ENCODE measurements at places on chromosomes 16 and 17.

- DNase-seq, result no peak
Measured at GRCh38 chr17:50621574-50622031, 13.1 kb upstream of the ABCC3 start.

DNA sequence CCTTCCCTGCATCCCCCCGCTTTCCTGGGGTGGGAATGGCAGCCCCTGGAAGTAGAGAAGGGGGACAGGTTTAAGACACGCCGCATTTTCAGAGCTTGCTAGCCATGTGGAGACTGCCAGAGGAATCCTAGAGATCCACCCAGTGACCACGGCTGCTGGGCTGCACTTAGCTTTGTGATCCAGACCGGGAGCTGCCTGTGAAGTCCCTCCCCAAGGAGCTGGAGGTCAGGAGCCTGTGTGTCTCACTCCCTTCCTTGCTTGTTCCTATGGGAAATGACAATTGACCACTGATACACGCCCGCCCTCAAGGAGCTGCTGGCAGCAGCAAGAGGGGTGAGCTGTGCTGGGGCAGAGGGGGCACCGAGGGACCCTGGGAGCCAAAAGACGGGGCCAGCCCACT, 73.7 kb downstream of the SREBF1 start:
- no peak for DNase-seq

GRCh38 chr16:16850274-16850673, 471.3 kb downstream of the NPIPA7 start:
- DNase-seq, result no peak

DNA sequence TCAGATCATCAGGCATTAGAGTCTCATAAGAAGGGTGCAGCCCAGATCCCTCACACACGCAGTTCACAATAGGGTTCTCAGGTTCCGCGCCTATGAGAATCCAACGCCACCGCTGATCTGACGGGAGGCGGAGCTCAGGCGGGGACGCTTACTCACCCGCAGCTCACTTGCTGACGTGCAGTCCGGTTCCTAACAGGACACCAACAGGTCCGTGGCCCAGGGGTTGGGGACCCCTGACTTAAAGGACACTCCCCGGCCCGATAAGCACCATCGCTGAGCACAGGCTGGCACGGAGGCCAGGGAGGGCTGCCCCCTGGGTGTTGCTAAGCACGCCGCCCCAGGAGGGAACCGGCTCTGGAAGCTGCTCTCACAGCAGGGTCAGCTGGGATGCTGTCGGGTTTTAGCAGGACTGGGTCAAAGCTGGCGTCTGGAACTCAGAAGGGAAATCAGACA, 30.1 kb upstream of the BAHCC1 start:
- no peak for DNase-seq

DNA sequence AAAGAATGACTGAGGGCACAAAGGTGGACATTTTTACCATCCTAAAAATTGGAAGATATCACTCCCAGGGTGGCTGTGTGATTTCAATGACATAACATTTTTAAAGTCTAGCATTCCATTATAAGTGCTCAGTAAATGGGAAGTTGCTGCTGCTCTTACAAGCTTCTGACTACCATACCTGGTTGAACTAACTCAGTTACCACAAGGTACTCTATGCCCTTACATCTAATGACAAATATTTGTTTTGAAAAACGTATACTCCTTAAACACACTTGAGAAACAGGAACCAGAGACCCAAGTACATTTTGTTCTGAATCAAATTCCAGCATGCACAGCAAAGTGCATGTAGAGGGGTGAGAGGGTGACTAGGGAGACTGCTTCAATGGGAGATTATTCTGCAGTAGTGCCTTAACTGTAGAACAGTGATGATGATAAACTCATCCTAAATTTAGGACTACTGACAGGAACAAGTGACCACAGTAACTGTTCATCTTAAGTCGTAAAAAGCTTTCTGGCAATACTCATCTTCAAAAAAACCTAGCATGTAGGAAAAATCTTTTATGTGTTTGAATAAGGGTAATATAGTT, 83.5 kb downstream of the KANSL1 start:
- DNase-seq, result no peak

DNA sequence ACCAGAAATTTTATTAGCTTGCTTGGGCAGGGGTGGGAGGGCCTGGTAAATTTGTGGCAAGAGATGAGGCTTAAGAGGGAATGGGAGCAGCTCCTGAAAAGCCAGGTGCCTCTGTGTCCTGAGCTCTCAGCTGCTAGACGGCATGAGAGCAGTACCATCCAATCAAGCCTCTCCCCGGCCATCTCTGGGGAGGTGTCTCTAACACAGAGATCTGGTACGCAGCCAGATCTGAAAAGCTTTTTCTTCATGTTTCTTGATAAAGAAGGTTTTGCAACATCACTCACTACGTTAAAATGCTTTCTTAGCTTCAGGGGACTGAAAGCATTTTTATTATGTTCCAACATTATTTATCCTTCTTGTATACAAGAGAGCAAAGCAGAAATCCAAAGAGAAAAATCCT, 488.2 kb downstream of the RBFOX1 start:
- DNase-seq, result no peak

DNA sequence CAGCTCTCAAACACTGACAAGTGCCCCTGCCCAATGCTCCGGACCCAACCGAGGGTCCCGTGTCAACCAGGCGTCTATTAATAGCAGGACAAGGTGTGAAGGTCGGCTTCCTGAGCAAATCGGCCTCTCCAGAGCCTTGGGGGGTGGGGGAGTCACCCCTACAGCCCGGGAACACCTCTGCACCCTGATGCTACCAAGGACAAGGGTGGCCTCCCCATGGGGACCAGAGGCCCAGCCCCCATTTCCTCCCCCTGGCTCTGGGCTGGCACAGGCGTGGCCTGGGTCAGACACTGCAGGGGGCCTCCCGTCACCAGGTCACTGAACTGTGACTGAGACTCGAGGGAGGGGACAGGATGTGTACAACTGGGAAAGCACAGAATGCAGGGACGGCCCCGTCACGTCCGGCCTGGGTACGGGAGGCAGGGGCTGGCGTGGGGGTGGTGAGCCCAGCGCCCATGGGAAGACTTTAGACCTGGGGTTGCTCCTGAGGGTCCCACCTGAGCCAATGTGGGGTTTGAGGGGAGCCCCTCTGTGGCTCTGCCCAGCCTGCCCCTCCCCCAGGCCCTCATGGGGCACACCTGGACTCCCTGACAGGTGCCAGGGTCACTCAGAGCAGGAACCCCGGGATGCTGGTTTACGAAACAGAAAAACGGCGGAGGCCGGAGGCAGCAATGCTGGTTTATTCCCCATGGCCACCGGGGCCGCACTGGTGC, 579 bp upstream of the CYBA start:
- DNase-seq, result peak; percentile 74

DNA sequence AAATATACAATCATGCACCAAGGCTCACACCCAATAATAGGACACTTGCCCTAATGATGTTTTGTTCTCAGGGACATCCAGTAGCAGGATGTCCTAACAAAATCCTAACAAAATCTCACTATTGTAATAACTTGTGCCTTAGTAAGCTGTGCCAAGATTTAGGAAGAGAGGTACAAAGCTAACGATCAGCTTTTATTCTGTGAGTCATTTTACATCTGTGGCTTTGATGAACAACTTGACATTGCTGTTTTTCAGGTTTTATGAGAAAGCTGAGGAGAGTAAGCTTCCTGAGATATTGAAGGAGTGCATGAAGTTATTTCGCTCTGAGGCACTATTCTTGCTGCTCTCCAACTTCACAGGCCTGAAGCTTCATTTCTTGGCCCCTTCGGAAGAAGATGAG, 18.9 kb downstream of the OGFOD1 start:
- no peak for DNase-seq

GRCh38 chr16:4698321-4699045, 5.1 kb downstream of the NUDT16L1 start:
- no peak for DNase-seq

DNA sequence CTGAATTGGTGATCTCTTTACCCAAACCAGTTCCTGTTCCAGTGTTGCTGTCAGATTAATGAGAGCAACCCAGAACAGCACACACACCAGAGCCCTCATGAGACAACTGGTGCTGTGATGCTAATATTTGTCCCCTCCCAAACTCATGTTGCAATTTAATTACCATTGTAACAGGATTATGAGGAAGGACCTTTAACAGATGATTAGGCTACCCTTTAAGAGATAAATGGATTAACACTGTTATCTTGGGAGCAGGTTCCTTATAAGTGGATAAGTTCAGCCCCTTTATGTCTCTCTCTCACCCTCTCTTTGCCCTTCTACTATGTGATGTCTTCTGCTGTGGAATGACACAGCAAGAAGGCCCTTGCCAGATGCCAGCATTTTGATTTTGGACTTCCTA, 1.1 kb upstream of the CCDC182 start:
- no peak for DNase-seq

- no peak for DNase-seq
Measured at GRCh38 chr17:50533720-50534148, 1.2 kb downstream of the EPN3 start.

DNA sequence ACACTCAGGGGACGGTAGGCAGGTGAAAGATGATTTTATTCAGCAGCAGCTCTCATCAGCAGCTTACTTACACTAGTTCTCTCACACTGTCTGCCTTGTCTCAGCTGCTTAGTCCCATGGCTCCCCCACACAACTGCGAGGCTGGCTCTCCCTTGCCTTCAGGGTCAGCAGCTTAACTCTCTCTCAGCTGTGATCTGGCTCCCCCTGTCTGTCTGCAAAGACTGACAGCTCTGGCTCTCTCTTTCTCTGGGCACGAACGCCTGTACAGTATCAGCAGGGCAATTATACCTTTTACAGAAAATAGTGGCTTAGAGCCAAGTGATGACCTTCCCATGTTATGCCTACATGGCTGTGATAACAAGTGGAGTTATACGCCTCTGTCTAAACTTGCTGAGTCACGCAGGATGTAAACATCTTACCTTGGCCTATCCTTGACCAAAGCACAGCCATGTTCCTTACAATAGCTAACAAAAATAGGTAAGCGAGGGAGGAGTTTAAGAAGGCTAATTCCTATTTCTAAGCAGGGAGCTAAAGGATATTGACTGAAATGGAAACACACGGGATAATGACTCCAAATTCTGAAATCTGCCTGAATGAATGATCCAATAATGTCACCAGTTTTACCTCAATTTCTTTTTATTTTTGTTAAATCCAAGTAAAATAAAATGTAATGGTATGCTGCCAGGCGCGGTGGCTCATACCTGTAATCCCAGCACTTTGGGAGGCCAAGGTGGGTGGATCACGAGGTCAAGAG, 1.1 kb upstream of the NDUFAB1 start:
- peak; percentile 9 for DNase-seq

DNA sequence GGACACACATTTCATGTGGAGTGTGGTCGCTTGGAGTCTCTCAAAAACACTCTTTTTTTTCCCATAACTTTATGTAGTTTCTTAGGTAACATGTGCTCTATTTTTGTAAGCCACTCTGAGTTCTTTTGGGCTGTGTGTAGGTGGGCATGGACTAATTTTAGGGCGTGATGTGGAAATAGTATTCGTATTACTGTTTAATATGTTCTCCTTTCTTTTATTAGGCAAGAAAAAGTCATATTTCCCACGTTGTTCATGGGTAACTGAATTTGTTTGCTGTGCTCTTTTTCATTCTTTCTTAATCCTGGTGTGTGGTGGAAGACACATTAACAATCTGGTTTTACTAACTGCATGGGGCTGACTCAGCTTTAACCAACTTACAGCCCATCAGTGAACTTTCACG, 27.4 kb downstream of the NDEL1 start:
- no peak for DNase-seq

- DNase-seq, result no peak
Measured at GRCh38 chr17:63974594-63975192, 2.0 kb upstream of the SCN4A start.

GRCh38 chr16:68420366-68420942, 27.9 kb downstream of the SMPD3 start:
- DNase-seq, result no peak

- peak; percentile 57 for DNase-seq
Measured at GRCh38 chr16:79076047-79076767, 524.3 kb downstream of the MAF start.

GRCh38 chr16:71610447-71610846, 15.5 kb upstream of the MARVELD3 start:
- DNase-seq, result no peak

DNA sequence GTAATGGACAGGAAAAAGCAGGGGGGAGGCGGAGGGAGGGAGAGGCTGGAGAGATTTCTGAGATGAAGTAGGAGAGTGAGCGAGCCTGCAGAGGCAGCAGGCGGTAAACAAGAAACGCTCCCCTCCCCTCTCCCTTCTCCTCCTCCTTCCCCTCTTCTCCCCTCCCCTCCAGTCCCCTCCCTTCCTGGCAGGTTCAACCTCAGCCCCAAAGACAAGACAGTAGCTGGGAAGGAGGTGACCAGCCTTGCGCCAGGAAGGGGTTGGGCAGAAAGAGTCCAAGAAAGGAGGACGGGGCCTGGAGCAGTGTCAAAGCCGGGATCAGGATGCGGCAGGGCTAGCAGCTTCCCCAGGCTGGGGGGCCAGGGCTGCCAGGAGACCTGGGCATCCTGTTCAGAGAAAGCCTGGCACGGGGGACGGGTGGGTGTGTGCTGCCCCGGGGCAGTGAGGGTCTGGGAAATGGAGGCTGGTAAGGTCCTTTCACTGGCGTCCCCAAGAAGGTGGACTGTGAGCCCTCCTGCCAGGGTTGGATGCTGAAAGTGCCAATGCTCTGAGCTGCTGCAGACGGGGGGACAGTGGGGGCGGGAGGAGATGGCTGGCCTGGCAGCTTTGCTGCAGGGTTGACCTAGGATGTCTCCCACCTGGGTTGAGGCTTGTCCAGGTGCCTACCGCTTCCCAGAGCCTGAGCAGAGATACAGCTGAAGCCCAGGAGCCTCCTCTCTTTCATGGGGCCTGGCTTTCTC, 261.6 kb upstream of the TNRC6C start:
- no peak for DNase-seq

- no peak for DNase-seq
Measured at GRCh38 chr16:54817432-54817831, 113.2 kb upstream of the IRX5 start.

- DNase-seq, result no peak
Measured at GRCh38 chr16:57608462-57609113, 19.8 kb upstream of the ADGRG1 start.

DNA sequence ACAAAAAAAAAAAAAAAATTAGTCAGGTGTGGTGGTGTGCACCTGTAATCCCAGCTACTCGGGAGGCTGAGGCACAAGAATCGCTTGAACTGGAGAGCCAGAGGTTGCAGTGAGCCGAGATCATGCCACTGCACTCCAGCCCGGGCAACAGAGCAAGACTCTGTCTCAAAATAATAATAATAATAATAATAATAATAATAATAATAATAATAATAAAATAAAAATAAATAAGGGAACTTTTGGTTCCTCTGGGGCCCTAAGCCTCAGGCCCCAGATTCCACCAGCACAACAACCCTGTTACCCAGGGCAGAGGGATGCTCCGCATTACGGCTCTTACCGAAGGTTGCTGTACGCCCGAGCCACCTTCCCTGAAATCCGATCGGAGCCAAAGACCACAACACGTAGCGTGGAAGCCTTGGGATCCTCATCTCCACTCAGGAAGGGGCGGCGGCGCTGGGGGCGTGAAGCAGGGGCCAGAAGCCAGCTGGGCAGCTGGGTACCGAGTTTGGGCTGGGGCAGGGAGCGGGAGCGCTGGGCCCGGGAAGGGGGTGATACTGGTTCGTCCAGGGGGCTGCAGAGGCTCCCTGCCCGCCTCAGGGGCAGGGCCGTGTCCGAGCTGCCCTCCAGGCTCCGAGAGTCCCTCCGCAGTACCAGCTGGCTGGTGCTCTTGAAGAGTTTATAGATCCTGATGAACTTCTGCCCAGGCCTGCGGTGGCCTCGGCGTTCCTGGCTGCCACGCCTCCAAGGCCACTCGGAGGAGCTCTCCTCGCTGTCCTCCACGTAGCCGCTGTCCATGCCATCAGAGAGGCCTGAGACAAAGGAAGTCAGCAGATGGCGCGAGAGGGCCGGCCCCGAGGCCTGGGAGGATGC, 20.6 kb upstream of the PIK3R6 start:
- no peak for DNase-seq

All from stimulated activated CD4-positive, alpha-beta T cell treated with anti-CD3 and anti-CD28 coated beads, Interleukin-4, amount 100 ng/mL, for 24 hours (primary cell).